ENCODE measurements at places on chromosomes 5 and 9. TPM values are rescaled to one million over a fixed set of nuclear protein-coding genes. Genes with fewer than 3 reads are reported as not detected.

IFNE gene
- total RNA-seq = not detected

ARL14EPL gene
- total RNA-seq = not detected

GPR150 gene
- 0.51 TPM for total RNA-seq

- DNase-seq = no peak
Observed at GRCh38 chr9:109989296-109989695, 209.3 kb downstream of the PALM2AKAP2 start.

- no peak for DNase-seq
Observed at GRCh38 chr9:132721661-132722060, 51.4 kb downstream of the GTF3C4 start.

- DNase-seq = no peak
Observed at GRCh38 chr5:174601946-174602345, 122.4 kb upstream of the MSX2 start.

Data from Karpas-422 (cell line).